ENCODE measurements at places on chromosomes 12 and 14.
A peak's percentile ranks its signal among the peaks of the same experiment; 100 is the strongest.

GRCh38 chr12:26939953-26940352, 1.7 kb downstream of the FGFR1OP2 start:
- peak overlapping the region; percentile 30 for H3K27ac ChIP-seq
- peaks cover 19% of the 10 kb centered on the region for H3K36me3 ChIP-seq
- peaks cover 55% of the 10 kb centered on the region for H3K4me1 ChIP-seq
- peak overlapping the region; percentile 94 for H3K4me3 ChIP-seq
- H3K27me3 ChIP-seq, result no peaks in the 10 kb centered on the region

GRCh38 chr12:19893514-19893913, 454.2 kb downstream of the AEBP2 start:
- H3K4me3 ChIP-seq, result no peak overlapping the region
- H3K27me3 ChIP-seq, result no peaks in the 10 kb centered on the region
- no peak for DNase-seq

- H3K27me3 ChIP-seq, result no peaks in the 10 kb centered on the region
- peaks cover 35% of the 10 kb centered on the region for H3K36me3 ChIP-seq
- DNase-seq, result no peak
Observed at GRCh38 chr14:96318836-96319235, 44.3 kb downstream of the ATG2B start.

- H3K4me1 ChIP-seq, result no peaks in the 10 kb centered on the region
- H3K27ac ChIP-seq, result no peak overlapping the region
- H3K27me3 ChIP-seq, result no peaks in the 10 kb centered on the region
- H3K4me3 ChIP-seq, result no peak overlapping the region
Observed at GRCh38 chr12:14283489-14284144, 81.9 kb upstream of the ATF7IP start.

DNA sequence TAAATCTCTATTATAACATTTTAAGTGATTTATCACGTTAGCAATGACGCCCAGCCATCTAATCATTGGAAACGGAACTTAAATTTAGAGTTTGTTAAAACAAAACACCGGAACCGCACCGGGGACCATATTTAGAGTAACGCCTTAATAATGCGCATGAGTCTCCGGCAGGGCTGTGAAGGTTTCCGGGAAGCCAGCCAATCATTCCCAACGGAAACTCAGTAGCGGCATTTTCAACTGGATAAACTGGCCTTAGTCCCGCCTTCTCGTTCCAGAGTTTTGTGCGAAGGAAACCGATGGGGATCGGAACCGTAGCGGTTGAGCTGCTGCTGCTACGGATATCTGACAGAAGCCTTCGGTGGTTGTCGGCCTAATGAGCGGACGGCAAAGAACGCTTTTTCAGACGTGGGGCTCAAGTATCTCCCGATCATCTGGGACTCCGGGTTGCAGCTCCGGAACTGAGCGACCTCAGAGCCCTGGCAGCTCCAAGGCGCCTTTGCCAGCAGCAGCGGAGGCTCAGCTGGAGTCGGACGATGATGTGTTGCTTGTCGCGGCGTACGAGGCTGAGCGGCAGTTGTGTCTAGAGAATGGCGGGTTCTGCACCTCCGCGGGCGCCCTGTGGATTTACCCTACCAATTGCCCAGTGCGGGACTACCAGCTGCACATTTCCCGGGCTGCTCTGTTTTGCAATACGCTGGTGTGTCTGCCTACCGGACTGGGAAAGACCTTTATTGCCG, at the start of gene FANCM:
Gene FANCM, plus strand, starts transcription at position 272 of the 737 bp plus-strand sequence. Its CDS starts 102 bp downstream, at position 374.
- H3K36me3 ChIP-seq, result peaks cover 8% of the 10 kb centered on the region
- H3K27me3 ChIP-seq, result no peaks in the 10 kb centered on the region
- DNase-seq, result peak; percentile 96
- peaks cover 33% of the 10 kb centered on the region for H3K4me1 ChIP-seq
- H3K4me3 ChIP-seq, result peak within 1 kb of the TSS; percentile 98

DNA sequence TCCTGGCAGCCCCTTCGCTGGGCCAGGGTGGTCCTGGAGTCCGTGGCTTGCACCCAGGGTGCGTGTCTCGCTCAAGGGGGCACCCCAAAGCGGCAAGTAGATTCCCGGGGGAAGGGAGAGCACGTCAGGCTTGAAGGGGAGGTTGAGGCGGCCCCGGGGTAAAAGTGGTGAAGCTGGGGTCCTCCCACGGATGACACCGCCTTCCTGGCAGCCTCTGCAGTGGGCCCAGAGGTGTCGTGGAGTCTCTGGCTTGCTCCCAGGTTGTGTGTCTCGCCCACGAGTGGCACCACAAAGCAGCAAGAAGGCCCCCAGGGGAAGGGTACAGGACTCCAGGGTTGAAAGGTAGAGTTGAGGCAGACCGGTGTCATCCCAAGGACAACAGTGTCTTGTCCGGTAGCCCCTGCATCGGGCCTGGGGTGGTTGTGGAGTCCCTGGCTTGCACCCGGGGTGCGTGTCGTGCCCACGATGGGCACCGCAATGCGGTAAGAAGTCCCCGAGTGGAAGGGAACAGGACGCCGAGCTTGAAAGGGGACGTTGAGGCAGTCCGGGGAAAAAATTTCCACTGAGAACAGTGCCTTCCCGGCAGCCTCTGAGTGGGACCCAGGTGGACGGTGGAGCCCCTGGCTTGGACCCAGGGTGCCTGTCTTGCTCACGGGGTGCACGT, 158.0 kb upstream of the ALG10B start:
- no peak overlapping the region for H3K27ac ChIP-seq
- DNase-seq, result peak; percentile 34
- H3K36me3 ChIP-seq, result no peaks in the 10 kb centered on the region
- no peaks in the 10 kb centered on the region for H3K27me3 ChIP-seq

- H3K4me1 ChIP-seq, result peaks cover 56% of the 10 kb centered on the region
- H3K27me3 ChIP-seq, result no peaks in the 10 kb centered on the region
- H3K27ac ChIP-seq, result peak overlapping the region; percentile 91
- peaks cover 9% of the 10 kb centered on the region for H3K36me3 ChIP-seq
Observed at GRCh38 chr12:27331927-27332324, 710 bp upstream of the BMAL2 start.

DNA sequence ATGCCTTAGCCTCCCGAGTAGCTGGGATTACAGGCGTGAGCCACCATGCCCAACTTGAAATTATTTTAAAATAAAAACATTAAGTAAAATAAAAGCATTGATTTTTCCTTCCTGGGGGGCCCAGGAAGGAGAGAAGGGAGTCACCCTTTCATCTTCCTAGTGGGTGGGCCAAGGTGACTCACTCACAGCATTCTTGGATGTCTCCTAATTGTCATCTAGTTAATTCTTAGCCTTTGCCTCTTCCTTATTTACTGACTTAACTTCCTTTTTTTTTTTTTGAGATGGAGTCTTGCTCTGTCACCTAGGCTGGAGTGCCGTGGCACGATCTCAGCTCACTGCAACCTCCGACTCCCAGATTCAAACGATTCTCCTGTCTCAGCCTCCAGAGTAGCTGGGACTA, 29.2 kb downstream of the TMEM120B start:
- H3K4me1 ChIP-seq, result no peaks in the 10 kb centered on the region
- no peak for DNase-seq
- H3K27me3 ChIP-seq, result no peaks in the 10 kb centered on the region
- no peaks in the 10 kb centered on the region for H3K36me3 ChIP-seq
- no peak overlapping the region for H3K4me3 ChIP-seq

GRCh38 chr12:57467915-57468314, 8.3 kb downstream of the GLI1 start:
- DNase-seq, result no peak
- H3K36me3 ChIP-seq, result peaks cover 43% of the 10 kb centered on the region
- H3K4me1 ChIP-seq, result peaks cover 24% of the 10 kb centered on the region
- no peak overlapping the region for H3K27ac ChIP-seq

DNA sequence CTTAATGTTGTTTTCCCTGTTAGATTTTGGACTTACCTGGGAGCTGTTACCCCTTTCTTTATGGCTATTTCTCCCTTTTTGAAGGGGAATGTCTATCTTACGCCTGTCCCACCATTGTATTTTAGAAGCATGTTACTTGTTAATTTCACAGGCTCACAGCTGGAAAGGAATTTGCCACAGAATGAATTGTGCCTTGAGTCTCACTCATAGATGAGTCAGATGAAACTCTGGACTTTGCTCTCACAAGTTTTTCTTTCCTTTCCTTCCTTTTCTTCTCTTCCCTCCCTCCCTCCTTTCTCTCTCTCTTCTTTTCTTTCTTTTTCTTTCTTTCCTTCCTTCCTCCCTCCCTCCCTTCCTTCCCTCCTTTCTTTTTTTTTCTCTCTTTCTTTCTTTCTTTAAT, 9.3 kb upstream of the ATF7IP start:
- no peak overlapping the region for H3K4me3 ChIP-seq
- no peak overlapping the region for H3K27ac ChIP-seq
- peaks cover 4% of the 10 kb centered on the region for H3K36me3 ChIP-seq

DNA sequence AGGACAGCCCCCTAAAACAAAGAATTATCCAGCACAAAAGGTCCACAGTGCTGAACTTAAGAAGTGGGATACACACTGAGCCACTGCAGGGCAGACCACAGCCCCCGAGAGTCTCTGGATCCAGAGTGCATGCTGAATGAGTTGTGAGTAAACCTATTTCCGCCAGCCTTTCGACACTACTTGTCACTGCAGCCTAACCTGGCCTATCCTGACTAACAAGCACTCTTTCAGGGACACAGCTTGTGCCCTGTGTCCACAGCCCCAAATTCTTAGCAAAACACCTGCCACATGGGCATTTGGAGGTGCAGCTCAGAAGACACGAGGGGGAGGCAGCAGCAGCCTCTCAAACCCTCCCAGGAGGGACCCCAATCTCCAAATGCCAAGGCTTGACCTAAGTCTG, 31.3 kb downstream of the ITPK1 start:
- H3K36me3 ChIP-seq, result peaks cover 5% of the 10 kb centered on the region
- H3K27me3 ChIP-seq, result no peaks in the 10 kb centered on the region
- H3K4me3 ChIP-seq, result no peak overlapping the region
- no peak for DNase-seq

- DNase-seq, result peak; percentile 78
- no peaks in the 10 kb centered on the region for H3K27me3 ChIP-seq
- peak overlapping the region; percentile 88 for H3K27ac ChIP-seq
Observed at GRCh38 chr12:2876431-2877046, 435 bp downstream of the FOXM1 start.

GRCh38 chr14:65444230-65444629, 31.7 kb downstream of the FUT8 start:
- no peaks in the 10 kb centered on the region for H3K27me3 ChIP-seq
- H3K27ac ChIP-seq, result peak overlapping the region; percentile 44
- peaks cover 44% of the 10 kb centered on the region for H3K36me3 ChIP-seq
- DNase-seq, result no peak
- no peak overlapping the region for H3K4me3 ChIP-seq

DNA sequence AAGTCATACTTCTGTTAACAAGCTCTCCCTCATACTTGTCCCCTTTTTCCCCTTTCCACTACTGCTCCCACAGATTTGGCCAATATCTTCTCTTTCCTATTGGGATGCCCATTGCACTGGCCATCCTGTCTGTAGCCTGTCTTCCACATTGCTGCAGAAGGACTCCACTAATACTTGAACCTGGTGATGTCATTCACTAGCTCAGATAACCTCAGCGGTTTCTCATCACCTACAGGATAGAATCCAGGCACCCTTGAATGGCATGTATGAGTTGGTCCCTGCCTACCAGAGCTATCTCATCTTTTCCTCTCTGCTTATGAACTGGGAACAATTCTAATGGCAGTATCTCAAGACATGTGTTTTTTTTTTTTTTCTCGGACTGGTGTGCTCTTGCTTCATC, 84.6 kb downstream of the PTPRR start:
- H3K4me1 ChIP-seq, result no peaks in the 10 kb centered on the region
- no peak overlapping the region for H3K27ac ChIP-seq
- no peaks in the 10 kb centered on the region for H3K36me3 ChIP-seq
- no peaks in the 10 kb centered on the region for H3K27me3 ChIP-seq
- no peak overlapping the region for H3K4me3 ChIP-seq
- no peak for DNase-seq

GRCh38 chr12:111447571-111448265, 42.0 kb downstream of the SH2B3 start:
- H3K27ac ChIP-seq, result peak overlapping the region; percentile 53
- H3K4me3 ChIP-seq, result no peak overlapping the region
- no peaks in the 10 kb centered on the region for H3K27me3 ChIP-seq
- H3K4me1 ChIP-seq, result peaks cover 76% of the 10 kb centered on the region
- H3K36me3 ChIP-seq, result peaks cover 70% of the 10 kb centered on the region

GRCh38 chr12:63918800-63919300, 74.3 kb downstream of the SRGAP1 start:
- no peak overlapping the region for H3K4me3 ChIP-seq
- DNase-seq, result no peak
- no peaks in the 10 kb centered on the region for H3K4me1 ChIP-seq
- no peaks in the 10 kb centered on the region for H3K36me3 ChIP-seq
- no peak overlapping the region for H3K27ac ChIP-seq
